Calu3 (cell line): ENCODE measurements at places on chromosomes 7 and 10. TPM values are rescaled to one million over a fixed set of nuclear protein-coding genes. Genes with fewer than 3 reads are reported as not detected.
A peak's percentile ranks its signal among the peaks of the same experiment; 100 is the strongest.

- no peak overlapping the region for H3K4me3 ChIP-seq
- no peak for DNase-seq
- H3K36me3 ChIP-seq, result no peaks in the 10 kb centered on the region
Measured at GRCh38 chr10:23016636-23017035, 78.7 kb upstream of the MSRB2 start.

- no peaks in the 10 kb centered on the region for H3K36me3 ChIP-seq
- no peak overlapping the region for H3K27ac ChIP-seq
- no peaks in the 10 kb centered on the region for H3K4me1 ChIP-seq
- H3K4me3 ChIP-seq, result no peak overlapping the region
Measured at GRCh38 chr10:1754506-1755153, 17.3 kb upstream of the ADARB2 start.

GRCh38 chr10:26463986-26464385 is 25.8 kb downstream of the APBB1IP start:
- no peak overlapping the region for H3K4me3 ChIP-seq
- peaks cover 18% of the 10 kb centered on the region for H3K4me1 ChIP-seq
- H3K27me3 ChIP-seq, result no peaks in the 10 kb centered on the region

DNA sequence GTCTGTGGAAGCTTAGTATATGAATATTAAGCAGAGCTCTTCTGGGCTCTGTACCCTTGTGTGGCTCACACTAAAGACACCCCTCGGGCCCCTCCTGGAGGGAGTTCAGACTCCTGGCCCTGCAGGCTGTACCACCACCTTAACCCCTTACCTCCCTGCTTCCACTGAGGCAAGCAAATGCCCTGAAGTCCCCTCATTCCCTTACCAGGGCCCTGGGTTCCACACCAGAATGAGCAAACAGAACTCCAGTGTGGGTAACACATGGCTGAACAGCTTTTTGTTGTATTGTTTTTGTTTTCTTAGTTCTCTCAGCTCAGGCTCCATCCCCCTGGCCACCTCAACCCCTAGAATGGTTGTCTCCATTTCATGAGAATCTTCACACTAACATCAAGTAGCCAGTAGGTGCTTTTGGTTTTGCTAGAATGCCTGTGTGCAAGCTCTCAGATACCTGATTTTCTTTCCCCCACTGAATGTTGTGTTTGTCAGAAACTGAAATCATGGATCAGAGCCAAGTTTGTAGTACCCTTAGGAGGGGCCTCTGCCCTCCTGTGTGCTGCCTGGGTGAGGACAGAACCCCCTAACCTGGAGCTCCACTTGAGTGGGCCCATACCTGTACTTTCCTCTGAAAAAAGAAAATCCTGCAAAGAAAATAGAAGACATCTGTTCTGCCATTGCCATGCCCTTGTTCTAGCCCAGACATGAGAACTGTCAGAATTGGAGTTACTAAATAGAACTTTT is 2.8 kb upstream of the WAPL start:
- no peak overlapping the region for H3K4me3 ChIP-seq
- peaks cover 28% of the 10 kb centered on the region for H3K36me3 ChIP-seq
- H3K27ac ChIP-seq, result no peak overlapping the region
- H3K27me3 ChIP-seq, result no peaks in the 10 kb centered on the region
- no peak for DNase-seq

- H3K4me3 ChIP-seq, result no peak overlapping the region
- H3K27ac ChIP-seq, result no peak overlapping the region
- peaks cover 79% of the 10 kb centered on the region for H3K36me3 ChIP-seq
Measured at GRCh38 chr7:5381071-5381772, 42.4 kb downstream of the TNRC18 start.

DNA sequence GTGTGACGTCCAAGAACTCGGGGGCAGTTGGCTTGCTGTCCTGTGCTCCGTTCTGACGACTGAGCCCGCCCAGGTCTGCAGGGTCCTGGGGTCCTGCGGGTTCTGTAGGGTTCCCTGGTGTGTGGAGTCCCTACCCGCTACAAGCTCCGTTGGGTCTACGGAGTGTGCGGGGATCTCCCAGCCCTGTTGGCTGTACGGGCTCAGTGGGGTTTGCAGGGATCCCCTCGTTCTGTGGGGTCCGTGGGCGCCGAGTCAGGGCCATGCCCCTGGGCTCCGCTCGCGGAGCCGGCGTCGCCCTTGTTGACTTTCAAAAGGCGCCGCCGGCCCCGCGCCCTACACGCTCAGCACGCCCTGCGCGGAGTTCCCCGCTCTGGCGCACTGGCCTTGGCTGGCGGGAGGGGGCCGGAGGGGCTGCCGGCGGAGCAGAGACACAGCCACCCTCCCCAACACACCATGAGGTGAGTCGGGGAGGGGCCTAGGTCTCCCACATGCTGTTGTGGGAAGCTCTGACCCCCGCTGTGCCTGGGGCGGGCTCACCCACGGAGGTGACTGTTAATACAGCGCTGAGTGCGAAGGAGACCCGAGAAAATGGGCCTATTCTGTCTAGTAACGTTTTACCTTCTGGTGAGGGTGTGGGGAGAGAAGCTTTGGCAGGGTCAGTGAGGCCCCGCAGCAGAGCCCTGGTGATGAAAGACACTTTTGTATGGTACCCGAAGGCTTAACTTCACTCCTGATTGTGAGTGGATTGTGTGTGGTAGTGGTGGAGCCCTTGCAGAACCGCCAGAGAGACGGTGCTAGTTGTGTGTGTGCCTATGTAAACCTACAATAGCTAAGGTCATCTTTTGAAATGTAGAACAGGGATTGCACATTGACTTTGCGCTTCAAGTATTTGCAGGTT is 8.1 kb downstream of the TASOR2 start:
- H3K36me3 ChIP-seq, result peaks cover 19% of the 10 kb centered on the region
- H3K27me3 ChIP-seq, result no peaks in the 10 kb centered on the region
- H3K27ac ChIP-seq, result no peak overlapping the region
- DNase-seq, result peak; percentile 49

DNA sequence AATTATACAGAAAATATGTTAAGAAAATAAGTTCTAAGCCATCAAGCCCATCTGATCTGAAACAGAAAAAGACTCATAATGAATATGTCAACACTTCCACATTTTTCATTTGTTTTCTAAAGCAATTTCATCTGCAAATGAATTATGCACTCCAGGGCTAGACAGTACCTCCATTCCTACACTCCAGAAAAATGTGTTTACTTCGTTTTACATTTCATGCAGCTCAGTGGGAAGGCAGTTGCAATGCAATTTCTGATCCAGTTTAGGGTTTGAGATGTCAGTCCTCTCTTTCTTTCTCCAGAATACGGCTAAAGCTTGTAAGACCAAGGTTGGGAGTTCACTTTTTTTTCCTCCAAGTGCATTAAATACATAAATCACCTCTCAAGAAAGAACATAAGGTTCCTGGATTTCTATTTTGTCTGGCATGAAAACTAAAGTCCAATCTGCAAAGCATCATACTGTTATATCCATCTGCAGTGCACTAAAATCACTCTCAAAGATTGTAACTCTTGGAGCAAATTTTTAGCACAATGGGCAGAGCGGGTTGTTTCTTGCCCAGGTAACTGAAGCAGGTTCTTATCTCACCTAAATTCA is 348.8 kb upstream of the C7orf33 start:
- peaks cover 6% of the 10 kb centered on the region for H3K4me1 ChIP-seq
- no peak overlapping the region for H3K27ac ChIP-seq
- peaks cover 12% of the 10 kb centered on the region for H3K27me3 ChIP-seq
- H3K36me3 ChIP-seq, result no peaks in the 10 kb centered on the region

DNA sequence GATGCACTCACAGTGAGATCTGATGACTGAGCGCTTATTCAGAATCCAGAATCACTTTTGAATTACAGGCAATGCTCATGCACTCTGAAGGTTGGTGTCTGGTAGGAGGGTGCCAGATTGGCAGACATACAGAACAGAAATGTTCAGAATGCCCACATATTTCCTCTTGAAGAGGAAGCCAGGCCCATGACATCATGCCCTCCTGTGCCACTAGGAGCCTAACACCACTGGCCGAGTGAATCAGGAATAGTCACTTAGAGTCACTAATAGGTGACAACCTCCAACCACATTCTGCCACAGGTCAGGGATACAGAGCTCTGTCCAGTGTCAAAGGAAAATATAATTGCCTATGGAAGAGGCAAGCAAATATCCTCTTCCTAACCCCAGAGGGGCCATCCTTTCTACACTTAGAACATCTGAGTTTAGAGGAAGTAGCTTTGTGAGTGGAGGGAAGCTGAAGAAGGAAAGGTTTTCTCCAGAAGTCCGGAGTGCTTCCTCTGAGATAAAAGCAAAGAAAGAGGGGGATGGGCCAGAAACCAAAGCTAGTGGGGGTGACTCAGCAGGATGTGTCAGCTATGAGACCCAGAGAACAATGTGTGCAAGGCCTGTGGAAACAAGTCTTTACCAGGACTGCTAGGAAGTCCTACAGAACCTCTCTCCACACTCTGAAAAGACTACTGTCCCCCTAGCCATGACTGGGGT is 838.8 kb downstream of the GRID1 start:
- no peaks in the 10 kb centered on the region for H3K27me3 ChIP-seq
- no peak for DNase-seq
- H3K4me3 ChIP-seq, result no peak overlapping the region
- no peak overlapping the region for H3K27ac ChIP-seq
- no peaks in the 10 kb centered on the region for H3K36me3 ChIP-seq

DNA sequence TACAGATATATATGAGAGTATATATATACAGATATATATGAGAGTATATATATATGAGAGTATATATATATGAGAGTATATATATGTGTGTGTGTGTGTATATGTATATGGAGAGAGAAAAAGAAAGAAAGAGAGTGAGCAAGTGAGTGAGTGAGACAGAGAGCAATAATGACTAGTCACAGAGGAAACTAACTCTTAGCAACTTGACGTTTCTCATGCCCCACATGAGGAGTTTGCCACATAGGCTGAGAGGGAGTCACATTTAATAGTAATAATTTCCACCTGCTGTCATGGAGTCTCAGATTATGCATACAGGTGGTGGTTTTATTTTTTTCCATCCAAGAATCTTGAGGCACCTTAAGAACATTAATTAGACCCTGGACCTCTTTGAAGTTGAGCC is 199.9 kb downstream of the GATA3 start:
- no peaks in the 10 kb centered on the region for H3K27me3 ChIP-seq
- DNase-seq, result no peak

DNA sequence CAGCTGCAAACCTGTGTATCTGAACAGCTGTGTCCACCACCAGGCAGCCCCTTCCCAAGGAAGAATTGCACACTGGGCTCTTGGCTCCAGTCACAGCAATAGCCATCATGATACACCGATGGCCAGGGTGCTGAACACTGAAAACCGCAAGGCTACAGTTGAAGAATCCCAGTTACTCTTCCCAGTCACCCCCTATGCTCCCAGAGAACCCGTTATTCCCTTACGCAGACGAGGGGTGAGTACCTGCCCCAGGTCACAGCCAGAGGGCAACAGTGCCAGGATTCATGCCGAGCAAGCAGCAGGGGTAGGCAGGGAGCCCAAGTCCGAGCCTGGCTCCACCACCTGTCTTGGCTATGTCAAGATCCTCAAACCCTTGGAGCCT is 57.8 kb downstream of the RASGEF1A start:
- no peaks in the 10 kb centered on the region for H3K27me3 ChIP-seq
- H3K4me1 ChIP-seq, result no peaks in the 10 kb centered on the region
- no peak overlapping the region for H3K27ac ChIP-seq
- H3K36me3 ChIP-seq, result no peaks in the 10 kb centered on the region

DNA sequence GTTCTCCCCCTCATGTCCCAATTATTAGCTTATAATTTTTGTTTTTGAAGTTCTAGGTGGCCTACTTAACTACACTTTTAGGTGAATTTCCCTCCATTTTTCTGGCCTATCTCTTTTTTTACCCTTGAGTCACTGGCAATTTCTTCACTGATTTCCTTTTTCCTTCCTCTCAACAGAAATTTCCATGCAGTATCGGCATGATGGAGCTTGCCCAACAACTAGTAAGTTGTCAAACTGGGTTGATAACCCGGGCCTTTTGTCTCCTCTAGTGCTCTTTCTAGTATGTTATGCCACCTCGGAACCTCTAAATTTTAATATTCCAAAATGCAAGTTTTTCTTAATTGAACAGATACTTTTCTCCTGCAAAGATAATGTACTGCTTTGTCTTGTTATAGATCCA is 147.1 kb downstream of the MLLT10 start:
- peaks cover 5% of the 10 kb centered on the region for H3K36me3 ChIP-seq
- DNase-seq, result no peak
- H3K27ac ChIP-seq, result no peak overlapping the region

- no peak overlapping the region for H3K27ac ChIP-seq
- H3K36me3 ChIP-seq, result no peaks in the 10 kb centered on the region
- no peak overlapping the region for H3K4me3 ChIP-seq
- peaks cover 15% of the 10 kb centered on the region for H3K4me1 ChIP-seq
- no peak for DNase-seq
Measured at GRCh38 chr7:26898891-26899290, 34.5 kb upstream of the SKAP2 start.

DNA sequence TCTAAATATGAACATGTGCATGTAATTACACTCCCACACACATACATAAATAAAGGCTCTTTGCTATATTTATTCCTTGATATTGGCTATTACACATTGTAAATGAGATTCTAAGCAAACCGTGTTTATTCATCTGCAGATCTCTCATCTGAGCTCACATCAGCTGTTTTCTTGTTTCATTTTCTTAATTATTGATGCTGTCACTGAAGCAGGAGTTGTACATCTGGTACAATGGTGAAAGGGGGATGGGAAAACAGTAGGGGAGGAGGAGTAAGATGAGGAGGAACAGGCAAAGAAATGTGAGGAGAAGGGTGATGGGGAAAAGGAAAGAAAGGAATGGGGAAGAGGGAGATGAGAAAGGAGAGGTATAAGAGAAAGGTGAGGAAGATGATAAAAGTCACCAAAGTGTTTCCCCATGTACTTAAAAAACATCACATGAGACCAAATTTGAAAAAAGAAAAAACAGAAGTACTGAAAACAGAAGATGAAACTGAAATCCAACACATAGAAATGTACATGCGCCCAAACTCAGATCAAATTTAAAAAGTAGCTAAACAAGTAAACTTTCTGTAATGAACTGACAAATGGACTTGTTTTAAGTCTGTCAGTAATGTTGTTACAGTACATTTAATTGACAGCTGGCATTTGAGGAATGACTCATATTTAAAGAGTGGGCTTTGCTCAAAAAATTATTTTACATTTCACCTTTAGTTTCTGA is 472.2 kb downstream of the ARL4A start:
- DNase-seq, result no peak
- H3K36me3 ChIP-seq, result no peaks in the 10 kb centered on the region
- peaks cover 7% of the 10 kb centered on the region for H3K4me1 ChIP-seq
- H3K27me3 ChIP-seq, result no peaks in the 10 kb centered on the region
- no peak overlapping the region for H3K27ac ChIP-seq

- peaks cover 11% of the 10 kb centered on the region for H3K4me1 ChIP-seq
- H3K27me3 ChIP-seq, result no peaks in the 10 kb centered on the region
- no peaks in the 10 kb centered on the region for H3K36me3 ChIP-seq
- H3K27ac ChIP-seq, result no peak overlapping the region
- H3K4me3 ChIP-seq, result no peak overlapping the region
Measured at GRCh38 chr7:111498391-111499007, 63.8 kb downstream of the IMMP2L start.

- no peaks in the 10 kb centered on the region for H3K4me1 ChIP-seq
- H3K27ac ChIP-seq, result no peak overlapping the region
- DNase-seq, result no peak
- no peak overlapping the region for H3K4me3 ChIP-seq
- no peaks in the 10 kb centered on the region for H3K36me3 ChIP-seq
Measured at GRCh38 chr7:70506434-70506833, 625.5 kb upstream of the GALNT17 start.

Gene SHH
- total RNA-seq, result 0.66 and 1.1 TPM in 2 replicates

Gene MSMB
- 2.4 and 7.4 TPM in 2 replicates for total RNA-seq

Gene PGAM2
- total RNA-seq, result 0.87 TPM in 1 of 2 replicates, not detected in the other

Gene ITPRID1
- total RNA-seq, result 0.95 and 3.8 TPM in 2 replicates

Gene VSTM2A
- not detected in 2 replicates for total RNA-seq

Gene NCF1
- total RNA-seq, result 0.51 TPM in 1 of 2 replicates, not detected in the other

Gene CAV1
- 13.3 and 15.9 TPM in 2 replicates for total RNA-seq

Gene LAMB1
- total RNA-seq, result 181 and 240 TPM in 2 replicates

Gene CYP26C1
- total RNA-seq, result 0.39 and 0.45 TPM in 2 replicates

Gene EFCAB10
- not detected in 2 replicates for total RNA-seq
